ENCODE measurements at places on chromosomes 7 and 10.

DNA sequence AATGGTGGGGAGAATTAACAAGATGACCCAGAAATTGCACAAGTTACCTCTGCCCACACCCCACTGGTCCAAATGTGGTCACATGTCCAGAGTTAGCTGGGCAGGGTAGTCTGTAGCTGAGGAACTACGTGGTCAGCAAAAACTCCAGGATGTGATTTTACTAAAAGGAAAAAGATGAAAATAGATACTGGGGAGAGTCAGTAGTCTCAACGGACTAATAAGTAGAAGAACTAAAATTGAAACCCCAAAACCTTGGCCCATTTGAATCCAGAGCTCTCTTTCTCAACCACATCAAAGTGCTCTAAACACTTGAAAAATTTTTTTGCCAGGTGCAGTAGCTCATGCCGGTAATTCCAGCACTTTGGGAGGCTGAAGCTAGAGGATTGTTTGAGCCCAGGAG, 146.3 kb downstream of the SKIDA1 start:
- no peak for DNase-seq

DNA sequence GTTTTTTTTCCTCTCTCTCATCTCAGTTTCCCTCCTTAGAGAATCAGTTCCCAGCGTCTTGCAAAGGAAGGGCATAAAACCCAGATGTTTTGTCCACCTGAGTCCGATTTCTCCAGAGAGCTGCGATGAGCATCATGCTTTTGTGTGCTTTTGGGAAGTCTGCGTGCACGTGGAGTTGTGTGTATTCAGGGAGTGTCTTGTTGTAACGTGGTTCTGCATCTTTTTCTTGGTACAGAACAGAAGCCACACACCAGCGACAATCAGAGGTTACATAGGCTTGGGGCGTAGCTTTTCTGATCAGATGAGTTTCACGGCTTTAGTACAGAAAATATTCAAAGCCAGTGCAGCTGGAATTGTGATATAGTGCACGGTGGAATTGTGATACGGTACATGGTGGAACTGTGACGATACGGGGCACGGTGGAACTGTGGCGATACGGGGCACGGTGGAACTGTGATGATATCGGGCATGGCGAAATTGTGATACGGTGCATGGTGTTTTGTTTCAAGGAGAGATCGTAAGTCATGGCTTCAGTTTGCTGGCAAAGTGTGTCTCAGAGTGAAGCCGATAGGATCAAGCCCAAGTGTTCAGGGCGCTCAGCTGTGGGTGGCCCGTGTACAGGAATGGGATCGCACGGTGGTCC, 32.8 kb downstream of the FOXK1 start:
- no peak for DNase-seq

- DNase-seq: no peak
Measured at GRCh38 chr7:76294344-76295024, 8.0 kb upstream of the HSPB1 start.

- no peak for DNase-seq
Measured at GRCh38 chr7:88965371-88965770, 169.8 kb upstream of the TEX47 start.

DNA sequence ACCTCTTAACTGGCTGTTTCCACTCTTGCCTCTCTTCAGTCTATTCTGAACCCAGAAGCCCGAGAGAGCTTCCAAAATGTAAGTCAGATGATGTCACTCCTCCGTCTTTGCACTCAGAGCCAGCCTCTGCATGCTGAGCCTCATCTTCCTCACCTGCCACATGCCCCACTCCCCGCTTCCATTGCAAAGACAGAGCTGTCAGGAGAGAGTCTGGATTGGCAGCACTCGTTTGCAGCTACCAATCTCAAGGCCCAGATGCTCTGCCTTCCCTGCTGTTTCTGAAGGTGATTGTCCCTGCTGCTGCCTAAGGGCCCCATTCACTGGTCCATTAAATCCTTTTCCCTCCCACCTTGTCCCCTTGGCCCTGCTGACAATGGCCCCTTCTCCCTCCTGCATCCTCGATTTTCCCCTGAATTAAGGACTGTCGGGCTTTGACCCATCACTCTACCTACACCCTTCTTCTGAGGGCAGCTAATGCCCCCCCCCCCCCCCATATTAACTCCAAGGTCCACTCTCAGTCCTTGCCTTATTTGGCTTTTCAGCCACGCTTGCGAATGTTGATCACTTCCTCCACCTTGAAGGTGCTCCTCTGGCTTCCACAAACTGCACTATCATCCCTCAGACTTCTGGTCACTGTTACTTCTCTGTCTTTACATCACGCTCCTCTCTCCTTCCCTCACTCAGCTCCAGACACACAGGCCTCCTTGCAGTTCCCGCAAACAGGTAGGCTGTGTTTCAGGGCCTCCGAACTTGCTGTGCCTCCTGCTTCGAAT, 98.5 kb downstream of the CHN2 start:
- DNase-seq: no peak

GRCh38 chr10:1472178-1472958, 265.0 kb downstream of the ADARB2 start:
- DNase-seq: no peak

- DNase-seq: no peak
Measured at GRCh38 chr7:116138202-116138801, 72.0 kb upstream of the TES start.

GRCh38 chr10:113071446-113071845, 121.4 kb downstream of the TCF7L2 start:
- DNase-seq: no peak

- DNase-seq: no peak
Measured at GRCh38 chr7:34837316-34837715, 179.3 kb downstream of the NPSR1 start.

GRCh38 chr7:106216923-106217542, 67.8 kb downstream of the NAMPT start:
- no peak for DNase-seq

GRCh38 chr7:152196391-152196790, 170.9 kb downstream of the GALNT11 start:
- DNase-seq: no peak

GRCh38 chr10:113228530-113228929, 278.5 kb downstream of the TCF7L2 start:
- no peak for DNase-seq

GRCh38 chr7:108247614-108248013, 117.5 kb upstream of the LAMB4 start:
- no peak for DNase-seq

DNA sequence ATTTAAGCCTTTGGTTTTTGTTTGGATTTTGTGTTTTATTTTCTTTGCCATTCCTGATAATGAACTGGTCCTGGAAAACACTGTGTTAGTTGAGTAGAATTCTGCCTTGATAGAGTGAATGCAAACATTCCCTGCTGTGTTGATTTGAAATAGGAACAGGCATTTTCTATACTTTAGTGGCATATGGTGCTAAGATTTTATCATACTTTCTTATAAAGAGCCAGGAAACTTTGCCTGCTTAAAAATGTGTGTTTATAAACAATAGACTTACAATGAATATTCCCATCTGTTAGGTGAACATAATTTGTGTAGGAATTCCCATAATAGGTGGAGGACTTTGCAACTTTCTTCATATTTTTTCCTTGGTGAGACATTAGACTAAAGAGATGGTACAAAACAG, 333.3 kb downstream of the SDK1 start:
- no peak for DNase-seq

DNA sequence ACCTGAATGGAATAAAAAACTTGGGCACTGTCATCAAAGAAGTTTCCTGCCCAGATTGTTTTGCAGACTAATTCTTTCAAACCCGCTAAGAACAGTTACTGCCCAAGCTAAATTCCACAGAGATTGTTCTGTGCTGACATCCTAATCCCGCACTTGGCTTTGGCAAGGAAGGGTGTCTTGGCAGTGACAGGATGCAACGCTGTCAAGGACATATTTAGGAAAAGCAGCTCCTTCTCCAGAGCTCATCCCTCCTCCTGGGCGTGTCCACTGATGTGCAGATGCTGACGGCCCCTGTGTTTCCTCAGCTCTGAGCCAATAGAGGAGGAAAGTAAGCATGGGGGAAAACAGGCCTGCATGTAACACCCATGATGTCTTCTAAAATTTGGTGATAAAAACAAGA, 74.2 kb downstream of the EEPD1 start:
- no peak for DNase-seq

DNA sequence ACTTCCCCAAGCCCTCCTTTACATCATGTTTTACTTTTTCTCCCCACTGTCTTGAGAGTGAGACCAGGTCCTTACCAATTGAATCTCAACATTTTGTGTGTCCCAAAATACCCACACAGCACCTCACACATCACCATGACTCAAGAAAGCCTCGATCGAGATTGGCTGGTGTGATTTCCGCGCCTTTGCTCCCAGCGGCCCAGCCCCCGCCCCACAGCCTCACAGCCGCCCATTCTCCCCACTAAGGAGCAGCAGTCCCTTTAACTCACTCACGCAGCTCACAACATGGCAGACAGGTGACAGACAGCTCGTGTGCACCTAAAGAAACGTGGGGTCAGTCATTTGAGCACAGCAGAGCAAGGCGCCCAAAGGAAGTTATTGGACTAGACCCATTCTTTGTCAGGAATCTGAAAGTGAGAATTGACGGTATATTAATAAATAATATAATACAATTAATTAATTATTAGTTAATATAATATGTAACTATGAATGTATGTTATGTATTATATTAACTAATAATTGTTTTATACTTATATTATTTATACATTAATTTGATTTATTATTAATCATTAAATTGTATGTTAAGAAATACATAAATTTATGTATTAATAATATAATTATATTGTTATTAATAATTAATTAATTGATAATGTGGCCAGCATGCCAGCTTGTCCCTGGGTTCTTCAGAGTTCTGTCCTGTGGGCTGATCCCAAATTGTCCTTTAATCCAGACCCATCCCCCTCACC, 204.9 kb upstream of the RNF32 start:
- no peak for DNase-seq

DNA sequence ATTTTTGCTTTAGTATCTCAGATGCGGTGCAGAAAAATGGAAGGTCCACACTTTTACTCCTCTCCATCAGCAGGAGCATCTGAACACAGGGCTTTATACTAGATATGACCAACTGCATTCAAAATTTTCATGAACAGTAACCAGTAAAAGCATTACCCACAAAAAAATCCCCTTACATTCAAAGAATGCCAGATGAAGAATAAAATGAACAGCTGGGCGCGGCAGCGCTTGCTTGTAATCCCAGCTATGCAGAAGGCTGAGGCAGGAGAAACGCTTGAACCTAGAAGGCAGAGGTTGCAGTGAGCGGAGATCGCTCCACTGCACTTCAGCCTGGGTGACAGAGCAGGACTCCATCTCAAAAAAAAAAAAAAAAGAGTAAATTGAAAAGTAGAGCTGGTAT, 3.1 kb downstream of the SAR1A start:
- DNase-seq: no peak

GRCh38 chr10:92690211-92690914, 608 bp downstream of the HHEX start:
- DNase-seq: no peak

- no peak for DNase-seq
Measured at GRCh38 chr10:8577686-8578085, 523.2 kb downstream of the GATA3 start.

GRCh38 chr7:96720843-96721242, 11.2 kb upstream of the SEM1 start:
- no peak for DNase-seq

Data from activated naive CD4-positive, alpha-beta T cell (primary cell).